Suprapubic skin (tissue), 4 donors: ENCODE measurements at places on chromosomes 2 and 18.

DNA sequence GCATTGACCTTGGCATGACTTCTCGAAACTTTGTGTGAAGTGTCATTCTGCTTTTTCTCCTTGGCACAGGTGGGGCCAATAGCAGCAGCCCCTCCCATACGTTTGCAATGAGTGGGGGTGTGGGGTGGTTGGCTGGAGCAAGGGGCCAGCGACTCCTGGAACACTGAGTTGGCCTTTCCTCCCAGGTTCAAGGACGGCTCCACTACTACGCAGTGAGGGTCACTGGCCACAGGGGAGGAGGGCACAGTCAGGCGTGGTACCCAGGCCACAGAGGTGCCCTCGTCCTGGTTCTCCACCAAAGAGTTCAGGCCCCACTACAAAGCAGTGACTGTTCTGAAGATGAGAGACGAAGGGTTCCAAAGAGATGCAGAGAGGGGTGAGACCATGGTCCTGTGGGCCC is 70.6 kb upstream of the OTOS start:
- peak; percentile 28 for DNase-seq

DNA sequence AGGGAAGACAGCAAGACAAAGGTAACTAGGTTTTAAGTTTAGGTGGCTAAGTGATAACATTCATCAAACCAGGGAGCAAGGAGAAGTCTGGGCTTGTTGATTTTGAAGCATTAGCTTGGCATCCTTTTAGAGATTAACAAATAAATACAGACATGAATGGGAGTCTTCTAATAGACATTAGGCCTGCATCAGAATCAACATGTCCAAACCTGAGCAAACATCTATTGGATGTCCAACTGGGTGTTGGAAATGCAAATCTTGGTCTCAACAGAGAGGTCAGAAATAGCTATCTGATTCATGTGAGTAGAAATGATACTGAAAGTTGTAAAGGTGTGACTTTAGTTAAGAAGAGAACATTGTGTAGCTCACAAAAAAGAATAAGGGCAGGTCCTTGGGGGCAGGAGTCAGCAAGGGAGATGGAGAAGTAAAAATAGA is 85.5 kb upstream of the RND3 start:
- no peak for DNase-seq

DNA sequence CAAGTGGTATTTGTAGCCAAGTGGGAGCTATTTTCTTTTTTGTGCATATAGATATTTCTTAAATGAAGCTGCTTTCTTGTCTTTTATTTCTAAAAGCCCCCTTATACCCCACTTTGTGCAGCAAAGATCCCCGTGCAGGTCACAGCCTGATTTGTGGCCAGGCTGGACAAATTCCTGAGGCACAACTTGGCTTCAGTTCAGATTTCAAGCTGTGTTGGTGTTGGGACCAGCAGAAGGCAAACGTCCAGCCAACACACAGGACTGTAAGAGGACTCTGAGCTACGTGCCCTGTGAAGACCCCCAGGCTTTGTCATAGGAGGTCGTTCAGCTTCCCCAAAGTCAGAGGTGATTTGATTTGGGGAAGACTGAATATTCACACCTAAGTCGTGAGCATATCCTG is 21.9 kb downstream of the FOSL2 start:
- DNase-seq, result no peak

- DNase-seq, result no peak
Measured at GRCh38 chr2:17557596-17557995, 17.1 kb downstream of the VSNL1 start.

DNA sequence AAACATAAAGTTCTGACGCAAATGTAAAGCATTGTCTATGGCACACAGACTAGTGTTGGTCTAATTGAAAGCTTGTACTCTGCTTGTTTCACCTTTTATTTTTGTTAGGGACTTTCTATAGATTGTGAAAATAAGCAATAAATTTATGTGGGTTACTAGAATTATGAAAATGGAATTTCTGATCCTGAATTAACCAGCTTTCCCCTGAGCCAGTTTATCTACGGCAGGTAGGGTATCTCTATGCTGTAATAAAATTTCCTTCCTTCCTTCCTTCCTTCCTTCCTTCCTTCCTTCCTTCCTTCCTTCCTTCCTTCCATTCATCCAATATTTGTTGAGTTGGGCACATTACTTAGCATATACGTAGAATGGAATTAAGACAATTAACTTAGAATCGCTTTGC is 362.6 kb upstream of the SPRED2 start:
- no peak for DNase-seq

- DNase-seq, result no peak
Measured at GRCh38 chr2:53490659-53491058, 276.9 kb upstream of the CHAC2 start.

DNA sequence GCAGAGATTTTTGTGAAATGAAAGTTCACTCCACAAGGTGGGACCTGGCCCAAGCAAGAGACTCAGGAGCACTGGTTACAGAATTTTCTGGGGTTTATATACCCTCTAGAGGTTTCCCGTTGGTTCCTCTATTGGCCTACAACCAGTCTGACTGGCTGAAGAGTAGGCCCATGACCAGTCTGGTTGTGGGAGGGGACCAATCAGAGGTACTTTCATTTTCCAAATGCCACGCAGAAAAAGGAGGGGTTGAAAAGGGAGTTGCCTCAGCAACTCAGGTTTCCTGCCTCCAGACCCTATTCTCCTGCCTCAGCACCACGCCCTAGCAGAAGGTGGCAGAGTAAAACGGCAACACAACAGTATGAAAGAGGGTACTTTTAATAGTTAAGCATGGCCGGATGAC is 98.4 kb downstream of the COLEC12 start:
- DNase-seq, result no peak

GRCh38 chr2:3010001-3010400 is 367.6 kb downstream of the EIPR1 start:
- DNase-seq, result no peak

- DNase-seq, result no peak
Measured at GRCh38 chr2:191404568-191404991, 159.4 kb downstream of the MYO1B start.

DNA sequence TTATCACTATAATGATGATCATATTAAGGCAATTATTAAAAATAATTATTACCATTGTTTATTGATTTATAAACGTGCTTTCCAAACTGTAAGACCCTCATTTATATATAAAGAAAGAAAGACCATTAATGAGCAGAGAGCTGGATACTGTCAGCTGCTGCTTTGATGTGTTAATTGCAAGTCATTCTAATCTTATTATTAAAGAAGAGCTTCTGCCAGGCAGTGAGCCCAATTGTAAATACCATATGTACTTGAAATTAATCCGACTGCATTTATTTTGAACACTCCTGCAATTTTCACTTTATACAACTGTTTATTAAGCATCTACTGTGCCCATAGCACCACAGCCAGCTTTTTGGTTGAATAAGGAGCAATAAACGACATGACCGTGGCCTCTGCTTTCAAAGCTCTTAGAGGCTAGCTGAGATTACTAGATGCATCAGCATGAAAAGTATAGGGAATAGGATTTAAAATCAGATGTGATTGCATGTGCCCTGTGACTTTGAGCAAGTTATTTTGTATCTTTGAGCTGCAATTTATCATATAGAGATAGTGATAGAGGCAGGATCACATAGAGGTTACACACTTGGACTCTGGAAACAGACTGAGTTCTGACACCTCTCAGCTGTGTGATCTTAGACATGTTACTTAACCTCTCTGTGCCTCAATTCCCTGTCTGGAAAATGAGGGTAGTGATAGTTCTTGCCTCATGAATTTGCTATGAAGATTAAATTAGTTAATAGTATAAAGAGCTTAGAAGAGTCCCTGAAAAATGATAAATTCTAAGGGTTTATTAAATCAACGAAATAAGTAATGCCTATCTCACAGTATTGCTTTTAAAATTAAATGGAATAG is 83.4 kb downstream of the MYCN start:
- no peak for DNase-seq

- no peak for DNase-seq
Measured at GRCh38 chr2:1841461-1841860, 97.1 kb upstream of the PXDN start.

DNA sequence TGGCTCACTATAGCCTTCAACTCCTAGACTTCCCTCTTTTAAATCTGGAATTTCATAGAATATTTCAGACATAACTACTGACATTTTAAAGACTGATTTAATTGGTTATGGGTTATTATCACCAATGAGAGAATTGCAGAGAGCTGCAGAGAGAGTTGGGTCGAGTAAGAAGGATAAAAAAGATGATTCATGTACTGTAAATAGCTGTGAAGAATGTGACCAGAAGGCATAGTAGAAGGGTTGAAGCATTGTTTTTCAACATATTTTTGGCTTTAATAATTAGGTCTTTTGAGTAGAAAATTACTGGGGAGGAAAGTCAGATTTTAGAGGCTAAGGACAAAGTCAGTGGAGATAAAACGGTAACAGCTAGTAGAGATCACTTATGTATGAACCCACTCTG is 503.2 kb upstream of the SLC8A1 start:
- DNase-seq, result no peak

DNA sequence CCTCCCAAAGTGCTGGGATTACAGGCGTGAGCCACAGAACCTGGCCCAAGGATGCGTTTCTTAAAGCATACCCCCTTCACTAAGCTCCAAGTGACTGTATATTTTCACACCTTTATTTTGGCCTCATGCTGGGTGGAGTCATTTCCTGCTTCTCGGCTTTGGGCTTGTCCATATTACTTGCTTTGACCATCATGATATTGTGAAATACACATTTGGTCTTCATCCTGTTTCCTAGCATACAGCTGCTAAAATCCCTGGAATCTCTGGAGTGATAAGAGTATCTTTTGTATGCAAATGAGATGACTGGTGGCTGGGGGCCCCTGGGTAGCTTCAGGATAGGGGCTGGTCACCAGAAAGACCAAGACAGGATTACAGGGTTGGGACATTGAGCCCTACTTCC is 17.6 kb upstream of the COLEC12 start:
- DNase-seq, result no peak

DNA sequence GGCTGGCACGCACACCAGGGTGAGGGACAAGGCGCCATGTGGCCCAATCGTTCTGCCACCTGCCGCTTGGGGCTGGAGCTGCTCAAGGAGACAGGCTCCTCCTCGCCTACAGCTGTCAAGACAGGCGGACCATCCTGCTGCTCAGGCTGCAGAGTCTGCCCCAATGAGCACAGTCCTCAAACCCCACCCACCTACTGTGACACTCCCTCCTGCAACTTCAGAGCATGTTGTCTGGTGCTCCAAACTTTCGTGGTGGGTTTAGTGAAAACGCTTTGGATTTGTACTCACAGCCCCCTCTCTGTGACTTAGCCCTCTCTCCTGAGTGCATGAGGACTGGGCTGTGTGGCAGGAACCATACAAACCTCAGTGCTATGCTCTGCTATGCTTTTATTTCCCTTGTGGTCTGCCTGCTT is 23.2 kb upstream of the SLC35F6 start:
- no peak for DNase-seq

DNA sequence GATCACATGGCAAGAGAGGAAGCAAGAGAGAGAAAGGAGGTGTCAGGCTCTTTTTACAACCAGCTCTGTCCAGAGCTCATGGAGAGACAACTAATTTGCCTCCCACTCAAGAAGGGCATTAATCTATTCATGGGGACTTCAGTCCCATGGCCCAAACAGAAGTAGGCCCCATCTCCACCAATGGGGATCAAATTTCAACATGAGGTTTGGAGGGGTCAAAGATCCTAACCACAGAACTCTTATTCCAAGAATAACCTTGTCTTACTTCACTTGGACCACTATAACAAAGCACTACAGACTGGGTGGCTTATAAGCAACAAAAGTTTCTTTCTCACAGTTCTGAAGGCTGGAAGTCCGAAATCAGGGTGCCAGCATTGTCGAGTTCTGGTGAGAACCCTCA is 31.8 kb downstream of the GRB14 start:
- DNase-seq, result no peak

GRCh38 chr2:84022810-84023431 is 436.2 kb downstream of the SUCLG1 start:
- DNase-seq, result no peak

GRCh38 chr2:71697106-71698004 is 244.0 kb downstream of the DYSF start:
- no peak for DNase-seq

DNA sequence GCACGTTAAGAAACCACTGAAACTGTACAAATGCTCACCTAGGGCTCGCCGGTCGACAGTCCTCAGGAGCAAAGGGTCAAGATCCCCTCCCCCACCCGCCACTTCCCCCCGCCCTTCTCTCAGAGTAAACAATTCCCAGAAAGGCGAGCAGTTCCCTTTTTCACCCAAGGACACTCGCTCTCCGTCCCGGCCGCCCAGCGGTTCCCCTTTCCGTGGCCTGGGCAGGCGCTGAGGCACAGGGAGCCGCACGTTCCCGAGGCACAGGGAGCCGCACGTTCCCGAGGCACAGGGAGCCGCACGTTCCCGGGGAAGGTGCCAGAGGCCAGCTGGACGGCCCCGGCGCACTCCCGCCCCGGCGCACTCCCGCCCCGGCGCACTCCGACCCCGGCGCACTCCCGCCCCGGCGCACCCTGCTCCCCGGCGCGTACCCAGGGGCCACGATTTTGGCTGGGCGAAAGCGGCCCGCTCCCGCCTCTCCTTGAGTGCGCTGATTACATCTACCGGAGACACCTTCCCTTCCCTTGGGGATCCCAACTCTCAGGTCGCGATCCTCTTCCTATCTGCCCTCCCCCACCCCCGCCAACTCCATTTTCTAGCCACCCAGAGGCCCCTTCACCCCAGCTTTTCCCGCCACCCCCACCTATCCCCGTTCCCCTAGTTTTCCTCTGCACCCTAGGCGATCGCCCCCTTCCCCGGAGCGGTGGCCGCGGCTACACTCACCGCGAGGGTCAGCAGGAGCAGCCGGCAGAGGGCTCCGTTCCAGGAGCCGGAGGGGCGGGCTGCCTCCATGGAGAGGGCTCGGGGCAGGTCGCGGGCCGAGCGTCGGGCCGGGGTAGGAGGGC is 817 bp downstream of the DSC2 start:
- DNase-seq, result peak; percentile 83

- DNase-seq, result no peak
Measured at GRCh38 chr2:133605766-133606137, 37.5 kb upstream of the NCKAP5 start.

DNA sequence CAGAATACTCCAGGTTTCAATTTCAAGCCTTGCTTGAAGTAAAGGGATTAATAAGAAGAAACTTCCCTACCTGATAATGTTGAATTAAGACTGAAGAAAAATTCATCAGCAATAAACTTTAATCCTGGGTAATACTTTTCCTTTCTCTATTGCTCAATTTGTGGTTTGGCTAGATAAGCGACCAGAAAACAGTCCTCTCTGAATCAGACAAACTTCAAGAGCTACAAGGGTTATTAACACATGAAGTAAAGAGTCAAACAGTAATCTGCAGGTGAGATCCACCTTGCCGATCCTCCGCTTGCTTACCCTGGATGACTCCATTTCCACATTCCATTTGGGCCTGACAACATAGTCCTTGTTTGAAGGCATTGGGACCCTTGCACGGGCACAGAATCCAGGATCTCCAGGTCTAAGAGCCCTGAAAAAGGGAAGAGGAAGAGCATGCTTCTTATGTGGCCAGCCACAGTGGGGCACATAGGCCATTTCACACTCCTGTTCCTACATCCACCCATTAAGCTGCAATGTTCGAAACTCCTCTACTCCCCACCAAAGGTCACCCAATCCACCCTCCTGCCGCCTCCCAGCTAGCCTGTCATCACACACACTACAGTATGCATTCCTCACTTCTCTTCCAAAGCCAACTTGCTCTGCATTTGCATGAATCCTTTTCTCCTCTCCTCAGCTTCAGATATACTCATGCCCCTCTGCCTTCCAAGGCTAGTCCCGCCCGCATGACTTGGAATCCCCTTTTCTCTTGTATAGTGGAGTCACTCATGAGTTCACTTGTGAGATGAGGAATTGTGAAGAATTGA is 39.8 kb downstream of the IWS1 start:
- no peak for DNase-seq
